HT1080 (cell line): ENCODE measurements at places on chromosomes 1 and 21. TPM values are rescaled to one million over a fixed set of nuclear protein-coding genes. Genes with fewer than 3 reads are reported as not detected.

Gene GBP5
- 0.13 and 0.18 TPM in 2 replicates for total RNA-seq

Gene AMY1A
- not detected in 2 replicates for total RNA-seq

Gene TMPRSS15
- 0.07 TPM in 1 of 2 replicates, not detected in the other for total RNA-seq

Gene RAB42
- total RNA-seq, result not detected in 2 replicates

Gene DIRAS3
- total RNA-seq, result 0.14 TPM in 1 of 2 replicates, not detected in the other

Gene KCND3
- total RNA-seq, result not detected in 2 replicates

Gene HOOK1
- not detected in 2 replicates for total RNA-seq

Gene PRXL2B
- total RNA-seq, result 17.7 and 21.1 TPM in 2 replicates

Gene G0S2
- total RNA-seq, result not detected in 2 replicates

Gene ZNF648
- total RNA-seq, result 0.10 and 0.34 TPM in 2 replicates

Gene UBL4B
- not detected in 2 replicates for total RNA-seq

Gene RUNX3
- 3.2 and 5.5 TPM in 2 replicates for total RNA-seq

Gene OR2L2
- total RNA-seq, result not detected in 2 replicates

Gene ZNF683
- total RNA-seq, result not detected in 2 replicates

Gene SELP
- total RNA-seq, result not detected in 2 replicates

Gene VASH2
- 0.42 and 0.43 TPM in 2 replicates for total RNA-seq

Gene RSPO1
- not detected in 2 replicates for total RNA-seq

Gene NHLH2
- not detected in 2 replicates for total RNA-seq

Gene ATP5PB
- 587 and 663 TPM in 2 replicates for total RNA-seq

Gene ST6GALNAC5
- 6.7 and 8.9 TPM in 2 replicates for total RNA-seq

Gene RCAN1
- 16.6 and 16.8 TPM in 2 replicates for total RNA-seq

Gene S100A3
- total RNA-seq, result 9.6 and 14.4 TPM in 2 replicates

Gene PPM1J
- 0.27 and 0.59 TPM in 2 replicates for total RNA-seq

Gene CD2
- total RNA-seq, result not detected in 2 replicates

Gene DYRK3
- total RNA-seq, result 40.4 and 43.0 TPM in 2 replicates

Gene SH3D21
- 0.88 and 2.6 TPM in 2 replicates for total RNA-seq

Gene AGBL4
- total RNA-seq, result not detected in 2 replicates

Gene DCAF8
- 47.6 and 56.9 TPM in 2 replicates for total RNA-seq

Gene C1QTNF12
- total RNA-seq, result 0.40 and 1.5 TPM in 2 replicates

Gene ADORA1
- 3.8 and 6.2 TPM in 2 replicates for total RNA-seq

Gene CELA3B
- not detected in 2 replicates for total RNA-seq

Gene PUM1
- 32.6 and 43.7 TPM in 2 replicates for total RNA-seq

Gene GJB3
- total RNA-seq, result not detected in 2 replicates

Gene OR2L8
- total RNA-seq, result not detected in 2 replicates

Gene ZSCAN20
- total RNA-seq, result 3.0 and 5.8 TPM in 2 replicates

Gene EPHX1
- total RNA-seq, result 8.4 and 17.7 TPM in 2 replicates

Gene DMBX1
- not detected in 2 replicates for total RNA-seq

Gene TRIM63
- not detected in 2 replicates for total RNA-seq

Gene TMEM52
- 0.30 and 0.69 TPM in 2 replicates for total RNA-seq

Gene C1orf226
- total RNA-seq, result 0.84 and 1.3 TPM in 2 replicates

Gene HENMT1
- not detected in 2 replicates for total RNA-seq

Gene TMEM125
- total RNA-seq, result not detected in 2 replicates

Gene PSMG1
- total RNA-seq, result 157 and 169 TPM in 2 replicates

Gene CD84
- total RNA-seq, result not detected in 2 replicates

Gene NAV1
- total RNA-seq, result 24.2 and 40.6 TPM in 2 replicates
